Smooth muscle cell of trachea (primary cell): ENCODE measurements at places on chromosomes 7 and 10. TPM values are rescaled to one million over a fixed set of nuclear protein-coding genes. Genes with fewer than 3 reads are reported as not detected.

MSANTD7 gene
- total RNA-seq = 13.2 and 15.9 TPM in 2 replicates

GDF2 gene
- not detected in 2 replicates for total RNA-seq

ITPRIP gene
- 9.6 and 15.2 TPM in 2 replicates for total RNA-seq

TAF6 gene
- total RNA-seq = 65.5 and 69.7 TPM in 2 replicates

IDI2 gene
- not detected in 2 replicates for total RNA-seq

SPDYE3 gene
- not detected in 2 replicates for total RNA-seq

LAMB1 gene
- total RNA-seq = 478 and 504 TPM in 2 replicates

PDK4 gene
- total RNA-seq = 0.29 and 0.66 TPM in 2 replicates

ADAM22 gene
- total RNA-seq = 1.0 and 1.5 TPM in 2 replicates

HOXA4 gene
- 0.58 and 0.66 TPM in 2 replicates for total RNA-seq

LRRC17 gene
- 82.2 and 143 TPM in 2 replicates for total RNA-seq

FBXO24 gene
- 0.15 and 0.33 TPM in 2 replicates for total RNA-seq

AGAP9 gene
- 5.2 and 5.5 TPM in 2 replicates for total RNA-seq

TMEM213 gene
- not detected in 2 replicates for total RNA-seq

H2BK1 gene
- not detected in 2 replicates for total RNA-seq

MEPCE gene
- total RNA-seq = 31.6 and 38.2 TPM in 2 replicates

PON1 gene
- total RNA-seq = not detected in 2 replicates
